ENCODE measurements at places on chromosomes 7 and 10.

DNA sequence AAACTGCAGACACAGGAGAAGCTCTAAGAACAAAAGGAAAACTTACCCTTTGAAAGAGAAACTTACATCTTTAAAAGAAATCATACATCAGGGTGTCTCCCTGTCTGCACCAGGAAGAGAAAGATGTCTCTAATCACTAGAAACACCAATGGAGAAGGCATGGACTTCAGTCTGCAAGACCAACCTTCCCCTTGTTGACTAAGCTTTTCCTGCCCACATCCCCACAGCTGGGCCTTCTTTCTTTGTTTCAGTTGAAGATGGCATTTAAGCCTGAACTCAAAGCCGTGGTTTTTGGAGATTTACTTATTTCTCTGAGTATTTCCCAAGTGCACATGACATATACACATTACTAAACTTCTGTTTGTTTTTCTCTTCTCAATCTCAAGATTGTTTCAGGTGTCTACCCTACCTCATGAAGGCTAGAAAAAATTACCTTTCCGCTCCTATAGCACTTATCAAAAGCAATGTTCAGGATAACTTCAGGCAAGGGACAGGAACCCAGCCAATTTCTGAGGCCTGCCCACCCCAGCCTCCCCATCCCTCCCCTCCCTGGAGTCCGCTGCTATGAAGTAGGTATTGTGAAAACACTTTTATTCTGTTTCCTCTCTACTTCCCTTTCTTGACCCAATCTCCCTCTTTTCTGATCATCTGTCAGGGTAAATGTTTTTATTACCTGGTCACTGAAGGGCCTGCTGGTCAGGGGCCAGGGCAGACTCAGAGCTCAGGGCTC is 2.8 kb upstream of the SLC29A3 start:
- no peak for DNase-seq

DNA sequence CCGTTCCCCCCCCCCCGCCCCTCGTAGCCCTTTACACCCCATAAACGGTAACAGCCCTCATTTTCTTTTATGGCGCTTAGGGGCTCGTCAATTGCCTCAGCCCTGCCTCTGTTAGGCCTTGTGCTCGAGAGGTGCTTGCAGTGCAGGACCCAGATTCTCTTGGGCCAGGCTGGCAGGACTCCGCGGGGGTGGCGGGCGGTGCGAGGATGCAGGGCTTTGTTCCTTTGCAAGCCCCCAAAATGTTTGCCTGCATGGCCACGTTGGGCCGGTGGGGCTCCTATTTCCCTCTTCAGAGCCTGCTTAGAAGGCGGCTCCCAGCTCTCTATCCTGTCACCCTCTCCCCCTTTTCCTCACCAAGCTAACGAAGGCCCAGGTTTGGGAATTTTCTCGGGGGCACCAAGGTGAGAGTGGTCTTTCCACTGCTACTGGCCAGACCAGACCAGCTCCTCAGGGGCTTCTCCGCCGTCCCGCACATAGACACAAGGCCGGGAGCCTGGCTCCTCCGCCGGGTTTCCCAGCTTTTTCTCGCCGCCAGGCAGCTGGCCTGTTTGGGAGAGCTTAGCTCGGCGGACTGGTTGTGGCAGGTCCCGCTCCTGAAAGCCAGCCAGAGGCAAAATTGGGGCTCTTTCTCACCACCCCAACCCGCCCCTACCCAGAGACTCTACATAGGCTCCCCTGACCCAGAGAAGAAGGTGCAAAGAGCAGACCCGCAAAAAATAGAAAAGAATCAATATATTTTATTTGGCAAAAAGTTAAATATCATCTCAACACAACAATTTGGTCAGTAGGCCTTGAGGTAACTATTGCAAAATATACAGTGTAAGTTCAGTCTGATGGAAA is 3.4 kb downstream of the HOXA9 start:
- no peak for DNase-seq

DNA sequence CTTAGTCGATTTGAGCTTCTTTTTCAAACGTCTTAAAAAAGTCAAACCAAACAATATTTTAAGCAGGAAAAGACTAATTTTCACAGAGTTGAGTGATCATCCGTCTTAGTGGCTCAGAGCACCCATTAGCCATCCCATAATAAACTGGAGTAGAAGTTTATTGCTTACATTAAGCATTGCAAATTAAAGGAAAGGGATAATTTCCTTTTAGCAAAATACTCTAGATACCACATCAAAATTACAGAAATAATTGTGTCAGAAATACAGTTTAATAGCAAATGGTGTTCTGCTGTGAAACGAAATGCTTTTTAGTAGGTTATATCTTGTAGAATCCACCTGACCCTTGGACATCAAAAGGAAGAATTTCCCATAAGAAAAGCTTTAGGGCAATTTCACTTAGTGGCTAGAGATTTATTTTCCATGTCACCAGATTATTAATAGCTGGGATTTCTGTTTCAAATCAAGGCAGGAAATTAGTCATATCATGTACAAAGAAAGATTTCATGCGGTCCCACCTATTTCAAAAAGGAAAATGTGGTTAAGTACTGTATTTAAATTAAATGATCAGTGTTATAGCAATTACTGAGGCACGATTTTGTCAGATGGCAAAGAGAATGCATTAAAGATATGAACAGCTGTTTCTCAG is 96.2 kb downstream of the NPTX2 start:
- no peak for DNase-seq

DNA sequence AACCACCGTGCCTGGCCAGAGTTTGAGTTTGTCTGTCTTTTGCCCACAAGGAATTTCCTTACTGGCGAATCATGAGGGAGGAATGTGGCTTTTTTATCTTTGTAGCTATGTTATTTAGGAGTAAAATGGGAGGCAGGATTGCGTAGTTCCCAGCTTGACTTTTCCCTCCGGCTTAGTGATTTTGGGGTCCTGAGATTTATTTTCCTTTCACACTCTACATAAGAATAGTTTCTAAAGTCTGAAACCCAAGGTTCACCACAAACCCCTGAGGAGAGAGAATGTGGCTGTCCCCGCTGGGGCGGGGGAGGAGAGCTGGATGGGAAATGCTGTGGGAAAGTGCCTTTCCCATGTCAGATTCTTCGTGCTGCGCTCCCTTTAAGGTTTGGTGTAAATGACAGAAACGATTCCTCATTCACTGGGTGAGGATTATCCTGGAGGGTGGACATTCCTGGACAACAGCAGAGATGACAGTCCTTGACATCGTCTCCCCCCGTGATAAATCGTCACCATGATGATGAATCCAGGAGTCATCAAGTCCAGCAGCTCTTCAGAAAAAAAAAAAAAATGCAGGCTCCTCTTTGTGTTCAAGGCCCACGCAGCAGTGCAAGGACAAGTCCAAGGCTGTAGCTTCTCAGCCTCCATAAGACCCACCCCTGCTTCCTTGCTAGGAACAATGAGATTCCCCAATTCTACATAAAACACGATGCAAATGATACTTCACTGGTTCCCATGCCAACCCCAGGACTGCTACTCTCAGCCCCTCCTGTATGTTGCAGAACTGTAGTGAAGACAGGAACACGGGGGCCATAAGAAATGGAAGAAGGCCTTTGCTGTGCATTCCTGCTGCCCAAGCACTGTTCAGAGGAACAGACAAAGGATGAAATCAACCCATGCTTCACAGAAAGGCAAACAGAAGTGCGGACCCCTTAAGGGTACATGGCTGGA is 233.1 kb downstream of the CCDC3 start:
- DNase-seq: no peak

DNA sequence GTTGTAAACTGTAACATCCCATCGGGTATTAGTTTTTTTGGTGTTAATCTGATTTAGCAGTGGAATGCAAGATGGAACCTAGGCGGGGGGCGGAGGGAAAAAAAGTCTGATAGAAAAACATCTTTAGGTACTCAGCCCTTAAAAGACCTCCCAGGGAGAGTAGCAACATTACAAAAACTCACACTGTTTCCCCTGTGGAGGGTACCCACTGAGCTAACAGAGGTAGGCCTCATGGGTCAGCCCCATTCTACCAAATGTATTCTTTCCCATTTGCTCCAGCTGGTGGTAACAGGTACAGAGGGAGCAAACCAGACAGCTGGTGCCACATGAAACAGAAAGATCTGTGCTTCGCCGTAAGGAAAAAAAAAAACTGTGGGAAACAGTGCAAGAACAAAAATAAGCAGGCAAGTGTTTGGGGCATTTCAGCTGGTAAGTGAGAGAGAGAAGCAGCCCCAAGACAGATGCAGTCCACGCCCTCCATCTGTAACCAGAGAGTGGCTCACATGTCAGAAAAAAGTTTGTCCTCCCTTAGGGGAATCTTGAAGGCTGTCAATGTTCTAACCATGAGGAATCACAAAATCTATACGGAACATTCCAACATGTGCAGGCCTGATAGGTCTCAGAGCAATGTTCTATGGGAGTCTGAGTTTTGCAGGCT is 65.3 kb downstream of the HOXA1 start:
- DNase-seq: no peak

DNA sequence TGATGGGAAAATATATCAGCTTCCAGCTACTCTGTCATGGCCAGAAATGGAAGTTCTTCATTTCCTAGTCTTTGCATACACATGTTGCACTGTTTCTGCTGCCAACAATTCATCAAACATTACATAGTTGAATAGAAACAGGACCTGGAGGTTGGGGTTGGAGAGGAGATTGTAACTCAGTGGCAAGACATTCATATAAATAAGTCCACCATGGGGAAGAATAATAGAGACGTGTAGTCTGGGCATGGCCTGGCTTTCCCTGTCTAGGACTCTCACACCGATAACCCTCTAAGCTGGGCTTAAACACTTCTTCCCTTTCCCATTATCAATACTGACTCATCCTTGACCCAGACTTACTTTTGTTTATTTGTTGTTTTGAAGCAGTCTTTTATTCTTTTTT is 155.7 kb downstream of the PLPP4 start:
- DNase-seq: no peak

DNA sequence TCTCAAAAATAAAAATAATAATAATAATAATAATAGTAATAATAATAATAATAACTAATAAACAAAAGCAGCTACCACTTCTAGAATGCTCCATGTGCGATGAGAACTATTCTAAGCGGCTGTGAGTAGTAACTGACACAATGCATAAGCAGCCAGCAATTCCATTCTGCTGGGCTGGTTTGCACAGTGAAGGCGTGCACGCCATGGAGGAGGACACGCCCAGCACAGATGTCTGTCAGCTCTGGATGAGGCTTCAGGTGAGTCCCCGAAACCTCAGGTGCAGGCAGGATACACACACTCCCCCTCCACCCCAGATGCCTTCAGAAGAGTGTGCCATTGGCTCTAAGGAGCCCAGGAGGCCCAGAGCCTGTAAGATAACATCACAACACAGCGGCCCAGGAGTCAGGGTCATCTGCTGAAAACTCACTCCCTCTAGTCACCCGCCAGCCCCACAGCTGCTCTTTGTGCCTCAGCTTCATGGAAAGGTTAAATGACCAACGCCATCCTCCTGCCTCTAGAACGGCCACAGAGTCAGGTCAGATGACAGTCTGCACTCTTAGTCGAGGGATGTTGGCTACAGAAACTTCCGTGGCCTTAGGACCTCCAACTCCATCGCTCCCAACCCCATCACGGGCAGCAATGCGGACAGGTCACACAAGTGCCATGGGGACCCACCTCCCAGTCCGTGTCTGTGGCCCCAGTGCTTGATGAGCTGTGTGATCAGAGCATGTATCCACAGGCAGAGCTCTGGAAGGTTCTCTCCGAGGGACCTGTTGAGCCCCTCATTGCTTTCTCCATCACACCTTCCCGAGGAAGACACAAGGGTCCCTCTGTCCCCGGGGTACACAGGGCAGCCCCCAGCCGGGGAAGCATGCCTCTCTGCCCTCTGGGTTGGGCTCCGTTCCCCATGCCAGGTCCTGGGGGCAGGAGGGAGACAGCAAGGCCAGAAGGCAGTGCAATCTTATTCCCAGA is 103.9 kb downstream of the CTBP2 start:
- DNase-seq: no peak

All from NCI-H524 (cell line).